ENCODE measurements at places on chromosomes 5 and 9.

- DNase-seq = no peak
These were observed 129.0 kb downstream of the COL23A1 start for GRCh38 chr5:178461004-178461730.

- DNase-seq = no peak
These were observed 693.8 kb downstream of the DNAH5 start for GRCh38 chr5:13250464-13251291.

- no peak for DNase-seq
These were observed 11.2 kb downstream of the ADAMTSL2 start for GRCh38 chr9:133545494-133546286.

DNA sequence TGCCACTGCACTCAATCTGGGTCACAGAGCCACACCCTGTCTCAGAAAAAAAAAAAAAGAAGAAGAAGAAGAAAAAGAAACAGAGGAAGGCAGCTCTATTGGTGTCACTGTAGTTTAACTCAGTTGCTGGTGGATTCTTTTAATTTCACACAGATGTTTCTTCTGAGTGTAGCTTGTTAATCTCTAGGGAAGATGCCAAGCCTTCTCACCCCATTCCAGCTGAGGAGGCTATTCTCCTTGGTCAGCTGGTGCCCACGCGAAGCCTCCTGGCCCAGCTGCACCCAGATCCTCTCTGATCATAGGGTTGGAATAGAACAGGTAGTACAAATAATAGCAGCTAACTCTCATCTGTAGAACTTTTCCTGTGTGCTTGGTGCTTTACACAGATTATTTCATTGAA, 113.8 kb upstream of the SPRY4 start:
- no peak for DNase-seq

GRCh38 chr9:106174346-106174745, 480.0 kb downstream of the TMEM38B start:
- no peak for DNase-seq

DNA sequence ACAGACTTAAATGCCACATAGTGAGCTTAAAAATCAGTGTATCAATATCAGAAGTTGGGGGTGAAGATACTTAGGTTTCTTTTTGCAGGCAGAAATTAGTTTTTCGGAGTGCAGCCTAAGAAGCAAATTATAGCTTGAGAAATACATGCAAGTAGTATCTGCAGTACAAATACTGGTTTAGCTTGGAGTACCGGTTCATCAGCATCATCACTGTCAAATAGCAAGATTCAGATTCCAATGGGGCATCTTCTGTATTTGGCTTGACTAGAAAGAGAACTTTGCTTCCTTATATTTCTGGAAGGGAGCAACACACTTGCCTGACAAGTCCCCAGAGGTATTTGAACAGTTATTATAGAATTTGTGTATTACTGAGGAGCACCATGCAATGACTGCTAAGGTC, 19.8 kb downstream of the SLC31A1 start:
- no peak for DNase-seq

DNA sequence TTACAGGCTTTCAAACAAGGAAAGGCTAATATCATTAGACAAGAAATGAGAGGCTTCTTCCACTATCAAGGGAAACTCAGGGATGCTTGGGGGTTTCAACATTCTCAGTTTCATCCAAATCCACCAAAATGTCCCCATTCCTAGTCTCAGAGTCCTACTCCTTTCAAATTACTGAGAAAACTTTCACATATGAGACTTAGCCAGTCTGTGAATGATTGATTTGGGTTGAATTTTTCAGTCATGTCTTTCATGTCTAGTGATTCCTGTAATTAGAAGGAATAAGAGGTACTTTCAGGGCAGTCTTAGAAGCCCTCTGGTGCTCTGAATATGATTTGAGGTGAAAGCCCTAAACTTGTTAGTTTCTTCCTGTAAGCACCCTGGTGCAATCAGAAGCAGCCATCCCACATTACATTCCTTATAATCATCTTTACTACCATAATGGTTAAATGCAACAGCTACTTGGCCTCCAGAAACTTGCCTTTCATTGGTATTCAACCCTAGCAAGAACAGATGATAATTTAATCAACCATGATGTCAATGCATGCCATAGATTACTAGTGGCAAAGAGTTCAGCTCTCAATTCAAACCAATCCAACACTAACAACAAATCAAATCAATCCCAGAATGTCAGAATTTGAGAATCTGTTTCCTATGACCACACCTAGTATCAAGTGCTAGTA, 50.7 kb upstream of the RIC1 start:
- no peak for DNase-seq

Measured in T-helper 22 cell (primary cell).